Stimulated activated CD8-positive, alpha-beta memory T cell treated with anti-CD3 and anti-CD28 coated beads, Interleukin-7, amount 100 ng/mL, for 24 hours (primary cell): ENCODE measurements at places on chromosomes 3 and 15.

DNA sequence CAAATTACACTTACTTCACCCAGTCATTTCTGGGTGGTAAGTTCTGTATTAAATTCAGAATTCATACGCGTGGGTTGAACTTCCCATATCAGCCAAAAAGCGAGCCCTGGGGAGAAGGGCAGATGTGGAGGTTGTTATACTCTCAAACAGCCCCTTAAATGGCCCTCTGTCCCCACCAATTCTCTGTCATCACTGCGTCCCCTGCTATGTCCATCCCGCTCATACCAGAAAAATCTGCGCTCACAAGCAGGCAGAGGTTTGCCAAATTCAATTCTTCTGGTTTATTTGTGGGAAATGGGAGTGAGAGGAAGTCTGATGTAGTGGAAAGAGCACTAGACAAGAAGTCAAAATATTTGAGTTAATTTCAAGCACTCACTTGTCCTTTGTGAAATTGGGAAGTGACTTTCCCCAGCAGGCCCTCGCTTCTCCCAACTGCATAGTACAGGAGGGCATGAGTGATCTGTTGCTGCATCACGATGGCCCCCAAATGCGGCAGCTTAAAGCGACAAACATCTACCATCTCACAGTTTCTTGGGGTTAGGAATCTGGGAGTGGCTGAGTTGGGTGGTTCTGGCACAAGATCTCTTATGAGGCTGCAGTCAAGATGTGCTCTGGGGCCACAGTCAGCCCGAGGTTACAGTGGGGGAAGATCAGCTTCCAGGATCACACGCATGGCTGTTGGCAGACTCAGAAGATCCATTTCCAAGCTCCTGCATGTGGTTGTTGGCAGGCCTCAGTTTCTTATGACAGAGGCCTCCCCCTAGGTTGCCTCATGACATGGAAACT lies 67.7 kb downstream of the CPN2 start:
- no peak for DNase-seq

DNA sequence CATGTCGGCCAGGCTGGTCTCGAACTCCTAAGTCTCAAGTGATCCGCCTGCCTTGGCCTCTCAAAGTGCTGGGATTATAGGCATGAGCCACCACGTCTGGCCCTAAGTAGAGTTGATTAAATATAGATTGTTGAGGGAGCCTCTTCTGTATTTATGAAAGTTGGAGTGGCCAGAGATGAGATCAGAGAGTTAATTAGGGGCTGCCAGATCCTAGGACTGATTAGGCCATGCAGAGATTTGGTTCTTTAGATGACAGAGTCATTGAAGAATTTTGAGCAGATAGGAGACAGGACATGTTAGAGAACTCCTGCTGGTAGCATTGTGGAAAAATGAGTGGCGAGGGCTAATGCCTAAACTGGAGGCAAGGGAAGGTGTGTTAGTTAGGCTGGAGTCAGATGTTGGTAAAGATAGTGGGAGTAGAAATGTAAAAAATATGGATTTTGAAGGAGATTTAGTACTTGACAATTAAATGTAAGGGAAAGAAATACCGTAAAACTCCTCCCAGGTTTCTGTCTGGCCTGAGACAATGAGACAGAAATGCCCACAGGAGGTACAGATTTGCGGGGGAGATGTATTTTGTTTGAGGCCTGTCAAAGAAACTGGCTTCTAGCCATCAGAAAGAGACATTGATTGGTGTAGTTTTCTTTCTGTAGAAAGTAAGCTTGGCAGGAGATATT lies 23.4 kb downstream of the SACM1L start:
- no peak for DNase-seq

GRCh38 chr15:56353119-56353518 lies 12.1 kb upstream of the TEX9 start:
- DNase-seq: no peak

GRCh38 chr15:27278761-27279160 lies 307.8 kb downstream of the GABRG3 start:
- DNase-seq: no peak

DNA sequence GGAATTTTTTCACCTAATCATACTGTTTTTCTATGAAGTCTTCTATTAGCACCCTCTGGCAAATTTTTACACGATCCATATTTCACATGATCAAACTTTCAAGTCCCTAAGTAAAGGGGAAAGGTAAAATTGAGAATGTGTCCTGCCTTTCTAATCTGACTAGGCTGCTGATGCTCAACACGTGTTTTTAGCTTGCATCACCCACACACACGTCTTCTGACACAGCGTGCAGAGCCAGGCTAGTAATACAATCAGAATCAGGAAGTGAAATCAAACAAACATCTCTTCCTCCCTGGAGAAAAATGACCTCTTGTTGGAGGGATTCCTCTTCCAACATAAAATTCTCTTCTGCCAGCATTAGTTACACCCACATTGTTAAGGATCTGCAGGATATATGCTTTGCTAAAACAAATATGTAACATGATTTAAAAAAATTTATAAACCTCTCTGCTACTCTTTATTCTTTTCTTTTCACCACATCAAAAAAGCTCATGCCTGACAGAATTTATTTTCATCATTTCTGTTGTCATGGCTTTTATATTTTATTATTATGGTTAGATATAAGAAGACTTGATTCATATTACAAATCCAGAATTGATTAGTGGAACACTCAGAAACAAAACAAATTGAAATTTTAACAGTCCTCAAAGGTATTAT lies 122.4 kb downstream of the RAP2B start:
- DNase-seq: no peak

- no peak for DNase-seq
These were observed 88.6 kb upstream of the ZNF385D start for GRCh38 chr3:21839592-21839991.

DNA sequence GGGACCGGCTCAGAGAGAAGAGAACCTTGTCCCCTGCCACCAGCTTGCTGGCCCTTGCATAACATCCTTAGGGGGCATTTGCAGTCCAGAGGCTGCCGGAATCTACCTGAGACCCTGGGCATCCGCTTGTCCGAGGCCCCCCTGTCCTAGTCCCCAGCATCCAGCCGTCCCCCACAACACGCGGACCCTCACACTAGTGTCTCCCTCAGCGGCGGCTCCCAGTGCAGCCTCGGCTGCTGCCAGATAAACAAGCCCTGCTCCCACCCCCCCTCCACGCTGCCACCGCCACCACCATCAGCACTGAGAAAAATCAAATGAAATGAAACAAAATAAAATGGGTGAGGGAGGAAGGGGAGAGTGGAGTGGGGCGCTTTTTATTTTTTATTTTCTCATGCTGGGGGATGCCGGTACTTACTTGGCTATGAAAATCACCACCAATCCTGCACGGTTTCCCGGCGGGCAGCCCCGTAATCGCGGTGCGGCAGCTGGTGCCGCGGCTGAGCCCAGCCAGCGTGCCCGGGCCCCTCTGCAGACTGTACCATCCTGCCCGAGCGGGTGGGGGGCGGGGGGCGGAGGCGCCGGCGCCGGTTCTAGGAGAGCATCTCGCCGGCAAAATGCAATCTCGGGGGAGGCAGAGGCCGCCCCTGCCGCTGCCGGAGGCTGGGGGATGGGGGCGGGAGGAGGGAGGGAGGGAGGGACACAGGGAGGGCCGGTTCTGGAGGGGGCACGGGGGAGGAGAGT lies at the start of gene ATP2B2:
Gene ATP2B2, minus strand, starts transcription at position 537 of the 741 bp plus-strand sequence. CDS start 56,043 bp downstream, outside the sequence.
- no peak for DNase-seq

DNA sequence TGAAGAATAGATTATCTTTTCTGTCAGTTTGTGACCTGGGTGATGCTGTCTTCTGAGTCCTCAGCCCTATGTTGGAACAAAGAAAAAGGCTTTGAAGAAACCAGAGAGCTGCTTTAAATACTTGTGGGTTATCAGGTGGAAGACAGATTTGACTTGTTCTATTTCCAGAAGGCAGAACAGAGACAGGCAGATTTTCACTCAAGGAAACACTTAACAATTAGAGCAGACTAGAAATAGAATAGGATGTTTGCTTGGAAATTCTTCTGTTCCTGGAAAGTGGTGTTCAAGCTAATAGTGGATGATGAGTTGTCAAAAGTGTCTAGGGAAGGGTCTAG lies 219.4 kb downstream of the UBE2E2 start:
- no peak for DNase-seq

- no peak for DNase-seq
These were observed 27.9 kb upstream of the STRIT1 start for GRCh38 chr3:155321418-155321817.

DNA sequence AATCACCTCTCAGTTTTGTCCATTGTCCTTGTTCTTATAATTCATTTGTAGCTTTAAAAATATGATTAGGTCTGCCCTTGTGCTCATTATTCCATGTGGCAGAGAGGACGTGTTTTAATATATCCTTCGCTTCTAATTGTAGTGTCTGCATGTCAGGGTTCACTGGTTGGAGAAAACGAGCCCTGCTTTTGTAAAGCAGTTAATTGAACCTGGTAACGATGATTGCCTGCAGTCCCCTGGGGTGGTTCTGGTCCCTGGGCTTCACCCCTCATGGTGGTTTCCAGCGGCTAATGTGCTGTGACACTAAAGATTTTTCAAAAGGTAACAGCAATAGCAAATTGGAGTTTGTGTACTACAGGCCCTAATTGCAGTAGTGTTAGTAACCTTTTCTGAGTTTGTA lies 299.6 kb downstream of the CACNA2D3 start:
- no peak for DNase-seq

- DNase-seq: no peak
These were observed 138.0 kb downstream of the DUT start for GRCh38 chr15:48469271-48469670.

DNA sequence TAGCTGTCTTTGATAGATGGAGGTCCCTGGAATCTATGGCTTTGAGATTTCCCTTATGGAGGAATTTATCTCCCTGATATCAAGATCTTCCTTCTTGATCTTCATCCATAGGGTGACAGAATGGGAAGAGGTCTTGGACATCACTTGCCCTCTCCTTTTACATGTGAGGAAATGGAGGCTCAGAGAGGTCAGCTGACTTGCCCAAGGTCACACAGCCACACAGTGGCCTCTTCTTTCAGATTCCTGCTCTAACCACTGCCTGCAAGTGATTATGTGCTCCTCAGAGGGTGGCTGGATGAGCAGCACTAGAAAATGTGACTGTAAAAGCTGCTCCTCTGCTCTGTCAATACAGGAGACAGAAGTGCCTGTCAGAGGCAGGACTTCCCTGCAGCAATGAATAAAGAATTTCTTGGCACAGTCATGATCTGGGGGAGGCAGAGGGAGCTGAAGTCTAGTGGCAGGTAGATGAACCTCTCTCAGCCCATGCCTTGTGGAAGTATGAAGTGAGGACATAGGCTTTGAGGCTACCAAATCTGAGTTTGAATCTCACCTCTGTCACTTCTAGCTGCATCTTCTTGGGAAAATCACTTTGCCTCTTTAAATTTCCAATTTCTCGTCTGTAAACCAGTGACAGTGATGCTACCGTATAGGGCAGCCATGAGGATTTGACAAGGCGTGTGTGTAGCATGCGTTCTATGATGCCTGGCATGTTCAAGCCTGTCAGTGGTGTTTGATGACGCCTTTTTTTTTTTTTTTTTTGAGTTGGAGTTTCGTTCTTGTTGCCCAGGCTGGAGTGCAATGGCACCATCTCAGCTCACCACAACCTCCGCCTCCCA lies 12.0 kb downstream of the SSUH2 start:
- no peak for DNase-seq
